ENCODE measurements at places on chromosomes 4 and X. TPM values are rescaled to one million over a fixed set of nuclear protein-coding genes. Genes with fewer than 3 reads are reported as not detected.

DNA sequence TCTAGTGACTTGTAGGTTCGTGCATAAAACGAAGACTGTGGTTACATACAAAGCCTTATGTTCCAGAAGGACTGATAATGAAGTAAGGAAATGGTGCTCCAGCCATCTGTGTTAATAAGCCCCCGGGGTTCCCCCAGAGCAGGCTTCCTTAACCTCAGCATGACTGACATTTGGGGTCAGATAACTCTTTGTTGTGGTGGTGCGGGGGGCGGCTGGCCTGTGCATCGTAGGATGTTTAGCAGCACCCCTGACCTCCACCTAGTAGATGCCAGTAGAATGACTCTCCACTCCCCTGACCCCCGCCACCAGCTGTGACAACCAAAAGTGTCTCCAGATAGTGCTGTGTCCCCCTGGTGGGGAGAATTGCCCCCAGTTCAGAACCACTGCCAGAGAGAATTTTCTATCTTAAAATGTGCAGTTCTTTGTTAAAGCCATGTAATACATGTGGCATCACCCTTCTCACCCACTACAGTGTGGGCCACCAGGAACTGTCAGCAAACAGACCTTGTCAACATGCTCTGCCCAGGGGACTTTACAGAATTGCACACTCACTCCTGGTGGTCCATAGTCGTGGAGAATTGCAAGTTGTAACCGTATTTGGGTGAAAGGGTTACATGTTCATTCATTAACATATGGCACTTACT is 7.5 kb downstream of the SH3KBP1 start:
- DNase-seq, result no peak

DNA sequence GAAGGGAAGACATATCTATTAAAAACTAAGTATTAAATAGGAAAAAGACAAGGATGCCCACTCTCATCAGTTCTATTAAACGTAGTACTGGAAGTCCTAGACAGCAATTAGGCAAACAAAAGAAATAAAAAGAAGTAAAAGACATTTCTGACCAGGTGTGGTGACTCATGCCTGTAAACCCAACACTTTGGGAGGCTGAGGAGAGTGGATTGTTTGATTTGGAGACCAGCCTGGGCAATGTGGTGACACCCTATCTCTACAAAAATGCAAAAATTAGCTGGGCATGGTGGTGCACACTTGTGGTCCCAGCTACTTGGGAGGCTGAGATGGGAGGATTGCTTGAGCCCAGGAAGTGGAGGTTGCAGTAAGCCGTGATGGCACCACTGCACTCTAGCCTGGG is 1071.8 kb downstream of the FAT4 start:
- DNase-seq, result no peak

DNA sequence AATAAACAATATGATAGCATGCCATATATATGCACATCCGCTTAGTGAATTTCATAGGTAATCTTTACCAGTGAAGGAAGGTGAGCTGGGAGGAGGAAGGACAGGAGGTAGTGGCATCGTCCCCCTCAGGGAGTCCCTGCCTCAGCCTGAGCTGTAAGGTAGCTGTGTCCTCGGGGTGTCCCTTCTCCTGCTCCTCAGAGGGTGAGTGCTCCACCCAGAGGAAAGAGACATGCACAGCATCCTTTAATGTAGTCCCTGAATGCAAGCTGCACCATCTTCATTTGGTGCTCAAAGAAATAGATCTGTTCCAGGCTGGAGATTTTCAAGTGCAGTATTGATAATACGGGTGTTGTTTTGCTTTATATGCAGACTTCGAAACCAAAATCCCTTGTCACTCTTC is 330.4 kb upstream of the SFRP2 start:
- DNase-seq, result no peak

DNA sequence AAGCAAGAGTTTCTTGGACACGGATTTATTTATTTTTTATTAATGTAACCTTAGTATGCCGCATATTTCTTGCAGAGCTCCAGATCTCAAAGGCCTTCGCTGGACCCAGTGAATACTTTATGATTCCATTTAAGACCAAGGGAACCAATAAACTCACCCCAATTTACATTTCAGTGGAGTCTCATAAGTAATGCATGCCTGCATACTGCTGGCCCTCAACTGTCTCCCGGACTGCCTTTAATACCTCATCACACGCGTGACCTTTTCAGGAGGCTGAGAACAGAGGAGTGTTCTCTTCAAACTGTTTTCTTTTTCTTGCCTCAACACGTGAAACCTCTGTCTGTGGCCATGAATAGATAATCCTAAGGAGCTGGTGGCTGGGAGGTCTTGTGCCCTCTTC is 240.9 kb downstream of the STIM2 start:
- DNase-seq, result no peak

GRCh38 chrX:142052238-142052637 is 148.5 kb downstream of the MAGEC1 start:
- no peak for DNase-seq

DNA sequence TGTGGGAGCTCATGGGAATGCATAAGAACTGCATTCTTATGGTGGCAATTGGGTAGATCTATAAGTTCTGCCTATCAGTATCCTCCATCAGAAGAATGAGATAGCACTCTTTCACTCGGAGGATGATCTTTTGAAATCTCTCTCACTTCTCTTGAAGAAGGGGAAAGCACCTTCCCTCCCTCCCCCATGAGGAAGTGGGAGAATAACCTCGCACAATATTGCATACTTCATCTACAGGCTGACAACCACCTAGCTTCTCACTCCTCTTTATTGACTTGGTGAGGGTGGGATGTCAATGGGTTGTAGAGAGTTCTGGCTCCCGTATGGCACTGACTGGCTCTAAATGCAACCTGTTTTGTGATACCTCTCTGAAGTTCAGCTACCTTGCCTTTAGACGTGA is 146.7 kb upstream of the SPOCK3 start:
- no peak for DNase-seq

Gene CT83
- total RNA-seq, result not detected

Gene ARHGEF6
- total RNA-seq, result 18.9 TPM

Gene RHOH
- 7.9 TPM for total RNA-seq

Data from mucosa of gallbladder (tissue), 1 donor.